ENCODE measurements at places on chromosomes 11 and 22.

GRCh38 chr11:112478806-112479205 lies 218.1 kb upstream of the PLET1 start:
- DNase-seq, result no peak

- DNase-seq, result no peak
Measured at GRCh38 chr11:121645001-121645400, 192.2 kb upstream of the SORL1-AS1 start.

DNA sequence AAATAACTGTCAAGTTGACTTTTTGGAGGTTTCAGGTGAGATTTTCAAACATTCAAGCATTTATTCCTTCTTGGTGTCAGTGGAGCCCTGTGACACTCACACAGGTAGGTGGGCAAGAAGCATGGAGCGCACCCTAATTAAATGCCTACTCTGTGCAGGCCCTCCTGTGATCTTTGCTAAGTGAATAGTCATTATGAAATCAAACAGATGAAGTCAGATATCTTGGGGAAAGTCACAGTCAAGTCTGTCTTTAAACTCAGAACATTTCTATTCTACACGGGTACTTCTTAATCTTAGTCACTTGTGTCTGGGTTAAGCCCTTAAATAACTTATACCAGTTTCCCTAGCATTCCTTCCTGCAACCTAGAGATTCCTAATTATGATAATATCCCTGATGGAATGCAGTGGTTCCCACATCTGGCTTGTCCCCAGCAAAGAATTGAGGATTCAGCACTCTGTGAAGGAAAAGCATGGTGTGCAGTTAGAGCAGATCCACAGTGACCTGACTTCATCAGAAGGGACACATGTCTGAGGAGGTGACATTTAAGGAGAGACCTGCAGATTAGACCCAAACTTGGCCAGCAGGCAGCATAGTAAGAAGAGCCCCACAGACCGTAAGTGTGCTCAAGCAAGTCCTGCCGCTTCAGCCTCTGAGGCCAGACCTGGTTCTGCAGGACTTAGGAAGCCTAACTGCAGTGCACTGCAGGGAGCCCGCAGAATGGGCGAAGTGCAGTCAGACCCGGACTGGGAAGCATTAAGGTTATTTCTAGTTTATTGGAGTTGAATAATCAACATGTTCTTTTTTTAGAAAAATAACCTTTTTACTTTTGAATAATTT lies 85.3 kb upstream of the GAL start:
- no peak for DNase-seq

- no peak for DNase-seq
Measured at GRCh38 chr11:78187366-78188285, 800 bp downstream of the KCTD21 start.

DNA sequence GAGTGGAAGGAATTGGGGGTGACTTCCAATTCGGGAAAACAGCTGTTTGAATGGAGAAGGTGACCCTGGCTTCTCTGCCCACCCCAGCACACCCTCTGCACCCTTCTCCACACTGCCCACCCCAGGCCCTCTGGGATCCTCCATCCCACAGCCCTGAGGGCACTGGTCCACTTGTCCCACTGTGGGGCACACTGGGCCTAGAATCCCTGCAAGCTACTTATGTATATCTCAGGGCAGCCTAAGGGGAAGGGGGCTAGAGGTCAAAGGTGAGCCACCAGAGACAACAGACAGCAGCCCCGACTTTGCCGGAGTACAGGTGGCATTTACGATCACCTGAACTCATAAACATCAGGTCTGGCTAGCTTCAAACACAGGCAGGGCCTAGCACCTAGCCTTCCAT lies 673 bp upstream of the SCUBE2 start:
- no peak for DNase-seq

GRCh38 chr11:9529334-9529650 lies 44.2 kb upstream of the WEE1 start:
- peak; percentile 74 for DNase-seq

DNA sequence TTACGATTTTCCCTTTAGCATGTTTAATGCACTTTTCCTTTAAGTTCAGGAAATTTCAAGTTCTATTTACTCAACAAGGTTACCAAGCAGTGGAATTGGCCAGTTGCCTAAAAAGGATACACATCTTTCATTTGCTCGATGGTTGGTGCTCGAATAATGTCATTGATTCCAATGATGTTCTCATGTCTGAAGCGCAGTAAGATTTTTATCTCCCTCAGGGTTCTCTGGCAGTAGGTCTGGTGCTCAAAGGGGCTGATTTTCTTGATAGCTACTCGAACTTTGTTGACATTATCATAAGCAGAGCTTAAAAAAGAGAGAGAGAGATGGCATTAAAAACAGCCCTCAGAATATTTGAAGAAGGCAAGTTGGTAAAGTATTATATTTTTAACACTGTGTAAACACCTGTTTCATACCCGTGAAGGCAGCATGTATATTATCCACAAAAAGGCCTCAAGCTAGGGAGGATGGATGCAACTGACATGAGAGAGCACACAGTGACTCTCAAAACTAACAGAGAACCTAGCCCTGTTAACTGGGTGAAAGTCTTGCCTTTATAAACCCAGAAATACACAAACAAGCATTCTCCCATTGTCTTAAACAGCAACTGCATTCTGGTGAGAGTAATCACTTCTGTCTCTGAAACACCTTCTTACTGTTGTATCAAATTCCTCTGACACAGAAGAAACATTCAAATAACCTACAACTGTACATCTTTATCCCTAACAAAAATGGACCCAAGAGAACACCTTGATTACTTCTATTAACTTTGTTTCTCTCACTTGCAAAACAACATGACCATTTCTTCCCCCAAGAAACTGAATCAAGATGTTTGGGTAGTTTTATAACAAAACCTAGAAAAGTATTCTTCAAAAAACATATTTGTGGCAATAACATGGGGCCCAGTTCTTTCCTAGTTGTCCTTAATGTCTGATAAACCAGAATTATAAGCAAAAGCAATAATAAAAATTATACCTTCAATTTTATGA lies 59.6 kb downstream of the MAPK1 start:
- DNase-seq, result no peak

DNA sequence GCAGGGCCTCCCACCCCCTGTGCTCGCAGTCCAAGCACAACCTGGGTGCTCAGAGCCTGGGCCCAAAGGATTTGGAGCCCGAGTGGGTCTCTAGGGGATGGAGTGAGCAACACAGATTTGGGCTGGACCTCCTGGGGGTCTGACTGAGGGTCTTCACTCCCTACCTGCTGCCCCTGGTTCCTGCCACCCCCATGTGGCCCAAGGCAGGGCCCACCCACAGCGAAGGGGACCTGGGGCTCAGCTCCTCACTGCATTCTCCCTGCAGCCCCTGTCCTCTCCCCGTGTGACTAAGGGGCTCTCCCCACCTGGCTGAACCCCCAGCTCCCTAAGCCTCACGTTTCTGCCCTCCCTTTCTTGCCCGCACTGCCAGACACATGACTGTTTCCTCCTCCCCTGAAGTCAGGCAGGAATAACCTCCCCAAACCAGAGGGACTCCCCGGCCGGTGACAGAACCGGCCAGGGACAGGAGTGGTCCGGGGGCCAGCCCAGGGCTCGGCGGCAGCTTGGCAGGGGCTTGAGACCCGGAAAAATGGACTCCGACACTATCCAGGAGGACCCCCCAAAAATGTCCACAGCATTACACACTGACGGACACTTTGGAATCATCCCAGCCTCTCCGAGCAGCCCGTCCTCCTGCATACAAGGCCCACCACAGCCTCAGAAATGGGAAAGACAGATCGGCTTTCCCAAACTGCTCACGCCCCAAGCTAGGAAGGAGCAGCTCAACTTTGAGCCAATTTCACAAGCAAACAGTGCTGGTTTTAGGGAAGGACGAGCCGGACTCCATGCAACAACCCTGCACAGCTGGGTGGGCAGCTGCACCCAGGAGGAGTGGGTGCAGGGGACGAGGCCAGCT lies 57.8 kb downstream of the BRD1 start:
- DNase-seq, result no peak

- DNase-seq, result peak; percentile 76
Measured at GRCh38 chr11:63490551-63491239, at the start of gene PLAAT5. TSS of gene PLAAT5 (minus strand) at chr11:63491167. CDS start at chr11:63491034, 133 bp downstream.

- DNase-seq, result no peak
Measured at GRCh38 chr11:69024509-69024908, 11.5 kb upstream of the MRGPRF start.

DNA sequence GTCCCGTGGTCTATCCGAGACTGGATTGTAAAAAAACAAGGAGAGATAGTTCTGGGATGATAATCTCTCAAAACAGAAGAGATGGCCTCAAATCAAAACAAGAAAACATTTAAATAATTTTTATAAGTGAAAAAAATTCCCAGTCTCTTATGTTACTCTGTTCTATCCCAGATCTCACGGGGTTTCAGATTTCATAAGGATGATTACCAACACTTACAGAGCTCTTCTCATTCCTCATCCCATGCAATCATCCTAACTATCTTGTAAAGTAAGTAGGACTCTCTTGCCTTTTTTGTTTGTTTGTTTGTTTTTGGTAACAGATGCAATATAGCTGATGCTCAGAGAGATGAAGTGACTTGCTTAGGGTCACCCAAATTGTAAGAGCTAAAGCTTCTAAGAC lies 20.0 kb upstream of the ZBTB16 start:
- DNase-seq, result no peak

- no peak for DNase-seq
Measured at GRCh38 chr11:2812371-2812991, 73.1 kb downstream of the CDKN1C start.

DNA sequence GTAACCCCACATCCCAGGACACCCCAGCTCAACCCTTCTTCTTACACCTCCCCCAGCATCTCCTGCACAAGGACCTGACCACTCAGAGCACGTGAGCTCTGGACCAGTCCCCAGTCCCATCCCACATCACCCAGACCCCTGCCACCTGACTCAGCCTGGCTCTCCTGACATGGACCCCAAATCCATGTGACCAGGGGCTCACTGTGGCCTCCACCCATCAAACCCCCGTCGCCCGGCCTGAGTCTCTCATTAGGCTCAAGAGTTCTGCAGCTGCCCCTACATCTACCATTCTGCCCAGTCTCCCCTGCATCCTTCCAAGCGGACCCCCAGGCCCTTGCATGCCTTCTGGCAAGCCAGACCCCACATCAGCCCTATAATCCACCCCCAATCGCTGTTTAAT lies 1.9 kb upstream of the LIF start:
- no peak for DNase-seq

GRCh38 chr11:126109941-126110731 lies 47.5 kb upstream of the CDON start:
- peak; percentile 80 for DNase-seq

DNA sequence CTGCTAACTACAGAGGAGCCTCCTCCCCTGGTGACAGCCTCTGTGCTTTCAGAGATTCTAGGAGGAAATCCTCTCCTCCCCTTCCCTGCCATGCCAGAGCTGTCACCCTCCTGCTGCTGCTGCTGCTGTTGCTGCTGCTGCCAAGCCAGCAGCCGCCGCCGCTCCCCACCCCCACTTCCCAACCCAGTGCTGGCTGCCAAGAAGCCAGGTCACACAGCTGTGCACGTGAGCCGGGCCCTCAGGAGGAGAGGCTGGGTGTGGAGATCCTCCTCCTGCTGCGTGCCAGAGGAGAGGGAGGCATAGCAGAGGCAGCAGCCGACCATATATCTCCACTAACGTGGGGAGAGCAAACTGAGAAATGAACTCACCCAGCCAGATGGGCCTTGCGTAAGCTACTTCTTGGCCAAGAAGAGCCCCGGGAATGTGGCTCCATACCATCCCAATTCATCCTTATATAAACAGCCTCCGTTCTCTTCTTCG lies 12.4 kb downstream of the CRY2 start:
- DNase-seq, result no peak

- DNase-seq, result peak; percentile 62
Measured at GRCh38 chr11:46718155-46719019, 626 bp upstream of the F2 start.

DNA sequence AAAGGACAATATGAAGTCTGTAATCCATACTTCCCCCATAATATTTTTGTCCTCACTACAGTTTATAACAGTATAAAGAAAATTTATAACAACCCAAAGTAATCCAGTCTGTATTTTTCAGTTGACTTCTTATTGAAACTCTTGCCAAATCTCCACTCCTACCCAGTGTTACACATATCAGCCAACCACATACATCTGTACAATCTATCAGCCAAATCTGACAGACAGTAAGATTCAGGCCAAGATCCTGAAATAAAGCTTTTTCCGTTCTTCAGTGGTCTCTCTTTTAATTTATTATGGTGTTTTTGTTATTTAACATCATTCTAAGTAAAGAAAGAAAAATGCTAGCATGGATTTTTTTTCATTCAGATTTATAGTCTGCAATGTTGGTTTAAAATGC lies 2370.9 kb upstream of the RAG2 start:
- no peak for DNase-seq

GRCh38 chr11:62128835-62129234 lies 5.0 kb downstream of the INCENP start:
- DNase-seq, result no peak

GRCh38 chr22:38782402-38783094 lies 11.4 kb downstream of the DNAL4 start:
- no peak for DNase-seq

DNA sequence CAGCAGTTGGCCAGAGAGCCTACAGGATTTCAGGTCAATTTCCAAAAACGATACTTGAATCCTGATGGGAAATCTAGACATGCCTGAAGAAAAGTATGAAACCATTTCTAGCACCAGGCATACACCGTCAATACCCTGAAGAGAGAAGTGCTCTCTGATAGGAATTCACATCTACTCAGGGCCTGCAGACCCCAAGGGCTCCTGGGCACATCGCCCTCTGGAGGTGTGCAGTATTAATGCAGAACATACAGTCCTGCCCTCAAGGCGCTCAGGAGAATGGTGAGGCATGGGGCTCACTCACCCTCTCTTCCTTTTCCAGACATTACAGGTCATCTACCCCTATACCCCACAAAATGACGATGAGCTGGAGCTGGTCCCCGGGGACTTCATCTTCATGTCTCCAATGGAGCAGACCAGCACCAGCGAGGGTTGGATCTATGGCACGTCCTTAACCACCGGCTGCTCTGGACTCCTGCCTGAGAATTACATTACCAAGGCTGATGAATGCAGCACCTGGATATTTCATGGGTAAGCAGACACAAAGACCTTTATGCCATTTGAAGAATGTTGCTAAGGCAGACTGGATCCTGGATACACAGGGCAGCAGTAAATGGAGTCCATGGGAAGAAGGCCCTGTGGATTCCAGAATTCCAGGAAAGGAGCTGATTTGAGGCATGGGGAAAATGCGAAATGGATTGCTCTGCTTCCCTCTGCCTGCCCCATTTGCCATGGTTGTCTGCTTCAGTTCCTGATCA lies 49.3 kb upstream of the CRTAM start:
- DNase-seq, result no peak

Data from islet precursor cell (in vitro differentiated cells).